ENCODE measurements at places on chromosomes 11 and 22.

DNA sequence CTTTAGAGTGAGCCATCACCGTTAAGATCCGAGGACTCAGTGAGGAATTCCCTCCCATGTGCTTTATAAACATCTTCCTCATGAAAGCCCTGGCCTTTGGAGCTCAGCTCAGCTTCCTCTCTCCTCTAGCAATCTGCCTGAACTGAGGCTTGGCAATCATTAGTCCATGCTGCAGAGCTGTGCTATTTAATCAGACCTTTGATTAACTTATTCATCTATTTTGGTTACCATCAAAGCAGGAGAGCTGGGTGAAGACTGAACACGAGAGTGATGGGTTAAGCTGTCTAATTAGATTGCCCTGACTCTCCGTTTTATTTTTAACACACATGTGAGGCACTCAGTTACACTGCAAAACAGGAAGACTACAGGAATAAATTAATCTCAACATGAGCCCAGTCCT lies 351.3 kb downstream of the LARGE1 start:
- no peak for DNase-seq

DNA sequence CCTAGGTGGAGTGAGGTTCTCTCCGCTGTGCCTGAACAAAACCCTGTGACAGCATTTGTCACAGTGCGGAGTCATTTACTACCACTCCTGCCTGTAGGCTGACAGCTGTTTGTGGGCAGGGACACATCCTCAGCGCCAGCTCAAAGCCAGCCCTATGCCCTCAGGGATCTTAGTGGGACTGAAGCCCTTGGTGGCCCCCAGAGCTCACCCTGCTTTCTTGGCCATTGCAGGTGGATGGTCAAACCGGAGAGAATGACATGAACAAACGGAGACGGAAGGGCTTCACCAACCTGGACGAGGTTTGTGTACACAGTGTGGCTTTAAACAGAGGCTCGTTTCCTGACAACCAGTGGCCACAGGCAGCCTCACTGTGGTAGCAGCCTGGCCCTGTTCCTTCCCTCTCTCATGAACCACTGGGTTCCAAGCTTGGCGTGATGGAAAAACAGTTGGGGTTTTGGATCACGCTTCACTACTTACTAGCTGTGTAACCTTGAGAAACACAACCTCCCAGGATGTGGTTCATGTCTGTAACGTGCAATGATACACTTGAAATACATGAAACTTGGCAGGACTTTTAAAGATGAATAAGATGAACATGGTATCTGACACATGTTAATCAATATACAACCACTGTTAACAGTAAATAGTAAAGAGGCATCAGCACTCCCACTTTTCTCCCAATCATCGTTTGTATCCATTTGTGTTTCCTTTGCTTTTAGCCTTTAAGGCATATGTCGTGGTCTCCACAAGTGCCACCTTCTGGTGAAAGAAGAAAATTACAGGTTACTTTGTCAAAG lies 125.8 kb downstream of the MICAL2 start:
- DNase-seq: no peak

- no peak for DNase-seq
These were observed 19.8 kb downstream of the PTDSS2 start for GRCh38 chr11:469684-470560.

- DNase-seq: no peak
These were observed 64.8 kb downstream of the RAB30 start for GRCh38 chr11:83006877-83007330.

DNA sequence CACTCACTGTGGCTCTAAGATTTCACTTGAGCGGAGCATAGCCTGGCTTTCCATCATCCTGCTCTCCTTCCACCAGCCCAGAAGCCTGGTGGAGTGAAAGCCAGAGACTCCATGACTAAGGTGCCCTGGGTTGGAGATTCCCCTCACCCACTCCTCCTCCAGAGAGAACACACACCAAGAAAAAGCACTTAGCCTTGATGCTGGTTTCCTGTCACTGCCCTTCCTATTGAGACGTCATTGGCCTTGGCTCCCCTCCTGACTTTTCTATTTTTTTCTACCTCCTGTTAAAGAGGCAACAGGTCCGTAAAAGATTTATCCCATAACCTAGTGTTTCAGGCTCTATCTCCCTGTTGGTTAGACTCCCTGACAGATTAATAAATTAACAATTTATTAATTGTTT lies 38.5 kb upstream of the APLNR start:
- DNase-seq: no peak

DNA sequence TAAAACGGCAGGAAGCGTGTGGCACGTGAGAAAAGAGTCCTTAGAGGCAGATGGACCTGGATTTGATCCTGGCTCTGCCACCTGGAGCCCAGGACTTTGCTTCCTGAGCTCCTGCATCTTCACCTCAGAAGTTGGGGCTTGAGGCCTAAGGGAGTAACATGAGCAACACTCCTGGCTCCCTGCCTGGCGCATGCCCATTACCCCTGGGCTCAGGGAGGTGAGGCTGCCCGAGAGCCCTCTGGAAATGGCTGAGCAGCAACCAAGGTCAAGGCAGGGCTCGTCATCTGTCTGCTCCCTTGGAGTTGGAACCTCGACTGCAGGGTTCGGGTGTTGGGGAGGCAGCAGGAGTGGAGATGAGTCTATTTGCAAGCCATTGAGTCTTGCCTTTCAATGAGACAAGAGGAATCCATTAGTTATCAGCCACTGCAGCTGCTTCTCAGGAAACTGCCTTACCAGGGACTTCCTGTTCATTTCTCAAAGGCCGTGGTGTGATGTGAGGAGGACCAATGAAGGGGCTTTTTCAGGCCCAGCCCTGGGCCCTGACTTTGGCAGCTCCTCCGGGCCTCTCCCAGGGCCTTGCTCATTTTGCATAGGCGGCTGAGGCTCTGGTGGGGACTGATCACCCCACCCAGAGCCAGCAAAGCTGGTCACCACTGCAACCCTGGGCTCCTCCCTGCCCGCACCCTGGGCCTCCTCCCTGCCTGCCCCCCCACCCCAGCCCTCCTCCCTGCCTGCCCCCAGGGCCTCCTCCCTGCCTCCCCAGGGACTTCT lies 6.4 kb downstream of the FADS2 start:
- DNase-seq: peak; percentile 62

DNA sequence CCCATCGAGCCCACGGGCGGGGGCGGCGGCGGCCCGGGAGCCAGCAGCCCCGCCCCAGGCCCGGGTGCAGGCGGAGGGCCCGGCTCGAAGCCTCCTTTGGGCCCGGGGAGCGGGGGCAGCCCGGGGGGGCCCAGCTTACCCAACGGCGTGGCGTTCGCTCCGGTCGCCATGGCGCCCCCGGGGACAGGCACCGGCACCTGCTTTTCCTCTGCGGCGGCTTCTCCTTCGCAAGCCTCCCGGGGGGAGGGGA lies 194 bp downstream of the SF1 start:
- DNase-seq: no peak

- DNase-seq: no peak
These were observed 1.2 kb downstream of the SOX10 start for GRCh38 chr22:37982938-37983859.

GRCh38 chr22:20091690-20092476 lies 11.8 kb downstream of the DGCR8 start:
- DNase-seq: no peak

DNA sequence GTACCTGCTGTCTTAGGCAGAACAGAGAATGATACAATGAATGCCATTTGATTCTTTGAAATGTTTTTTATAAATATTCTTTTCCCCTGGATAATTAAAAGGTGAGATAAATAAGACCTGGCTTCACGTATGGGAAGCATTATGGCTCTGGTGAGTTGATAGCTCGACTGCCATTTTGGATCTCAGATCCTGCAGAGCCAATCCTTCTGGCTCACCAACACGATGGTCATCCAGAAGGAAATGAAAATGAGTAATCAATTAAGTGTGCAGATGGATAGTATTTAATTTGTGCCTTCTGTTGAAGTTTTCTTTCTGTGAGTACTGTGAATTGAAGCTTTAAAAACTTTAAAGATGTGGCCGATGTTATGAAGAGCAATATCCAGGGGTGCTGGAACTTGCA lies 2.7 kb downstream of the TNRC6B start:
- DNase-seq: no peak

Data from CD4-positive, alpha-beta T cell (primary cell).